ENCODE measurements at places on chromosomes 1 and 21. TPM values are rescaled to one million over a fixed set of nuclear protein-coding genes. Genes with fewer than 3 reads are reported as not detected.

MMP23B gene
- total RNA-seq, result 59.0 TPM

DNA sequence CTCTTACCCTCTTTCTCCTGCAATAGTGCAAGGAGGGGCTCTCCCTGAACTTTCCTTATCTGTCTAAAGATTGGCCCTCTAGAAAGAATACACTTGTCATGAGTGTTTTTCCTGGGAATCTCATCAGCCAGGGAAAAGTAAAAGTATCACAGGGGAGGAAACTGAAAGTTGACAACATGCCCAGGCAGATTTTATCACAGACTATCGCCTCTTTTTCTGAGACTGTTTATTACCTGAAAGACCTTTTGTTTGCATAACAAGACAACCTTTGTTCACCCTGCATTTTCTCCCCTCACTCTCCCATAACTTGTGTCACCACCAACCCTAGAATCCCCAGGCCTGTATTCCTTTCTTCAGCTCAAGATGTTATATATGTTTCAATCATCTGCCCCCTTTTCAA, 794.7 kb upstream of the ADAMTS5 start:
- DNase-seq, result no peak
- H3K4me1 ChIP-seq, result peaks cover 7% of the 10 kb centered on the region
- H3K27me3 ChIP-seq, result no peaks in the 10 kb centered on the region
- no peak overlapping the region for H3K4me3 ChIP-seq
- H3K36me3 ChIP-seq, result no peaks in the 10 kb centered on the region

RXRG gene
- total RNA-seq, result 1.5 TPM

- no peak overlapping the region for H3K27ac ChIP-seq
- no peaks in the 10 kb centered on the region for H3K36me3 ChIP-seq
- H3K4me1 ChIP-seq, result peaks cover 11% of the 10 kb centered on the region
- H3K4me3 ChIP-seq, result no peak overlapping the region
Measured at GRCh38 chr1:232626452-232626851, 3.5 kb downstream of the SIPA1L2 start.

GRCh38 chr1:70234733-70235132, 13.6 kb downstream of the SRSF11 start:
- H3K4me1 ChIP-seq, result peaks cover 2% of the 10 kb centered on the region
- H3K36me3 ChIP-seq, result peaks cover 79% of the 10 kb centered on the region
- no peak overlapping the region for H3K27ac ChIP-seq
- DNase-seq, result no peak

GRCh38 chr1:81804312-81804711, 3.6 kb downstream of the ADGRL2 start:
- H3K27me3 ChIP-seq, result no peaks in the 10 kb centered on the region
- no peaks in the 10 kb centered on the region for H3K36me3 ChIP-seq
- no peak for DNase-seq
- peak overlapping the region; percentile 91 for H3K4me3 ChIP-seq

GRCh38 chr1:41315871-41316270, 45.4 kb upstream of the FOXO6 start:
- H3K4me1 ChIP-seq, result peaks cover 13% of the 10 kb centered on the region
- H3K27me3 ChIP-seq, result no peaks in the 10 kb centered on the region
- H3K27ac ChIP-seq, result no peak overlapping the region
- H3K36me3 ChIP-seq, result no peaks in the 10 kb centered on the region
- H3K4me3 ChIP-seq, result no peak overlapping the region

DNA sequence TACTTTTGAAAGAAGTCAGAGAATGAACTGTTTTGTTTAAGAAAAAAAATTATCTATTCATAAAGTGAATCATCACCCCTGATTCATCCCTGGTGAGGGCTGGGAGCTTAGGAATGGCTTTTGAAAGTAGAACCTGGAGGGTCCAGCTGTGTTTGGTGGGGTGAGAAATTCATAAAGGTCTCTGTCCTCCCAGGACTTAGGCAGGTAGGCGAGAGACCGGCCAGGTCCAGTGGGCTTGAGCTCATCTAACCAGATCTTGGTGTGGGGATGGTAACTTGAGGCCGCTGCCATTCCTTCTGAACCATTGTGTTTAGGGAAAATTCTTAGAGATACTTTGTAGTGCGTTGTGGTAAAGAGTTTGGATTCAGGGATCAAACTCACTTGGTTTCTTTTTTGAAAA, 156.8 kb upstream of the TNR start:
- no peak overlapping the region for H3K27ac ChIP-seq
- no peaks in the 10 kb centered on the region for H3K36me3 ChIP-seq
- no peak for DNase-seq
- H3K27me3 ChIP-seq, result no peaks in the 10 kb centered on the region
- no peaks in the 10 kb centered on the region for H3K4me1 ChIP-seq

SLC1A7 gene
- total RNA-seq, result 0.37 TPM

SOX13 gene
- 14.7 TPM for total RNA-seq

GRCh38 chr1:167447521-167448136, 70.7 kb downstream of the CD247 start:
- H3K4me1 ChIP-seq, result no peaks in the 10 kb centered on the region
- H3K4me3 ChIP-seq, result peak overlapping the region; percentile 36
- H3K36me3 ChIP-seq, result no peaks in the 10 kb centered on the region
- no peaks in the 10 kb centered on the region for H3K27me3 ChIP-seq
- H3K27ac ChIP-seq, result no peak overlapping the region

- no peak overlapping the region for H3K4me3 ChIP-seq
- peaks cover 10% of the 10 kb centered on the region for H3K36me3 ChIP-seq
- H3K27ac ChIP-seq, result no peak overlapping the region
- peaks cover 3% of the 10 kb centered on the region for H3K4me1 ChIP-seq
- H3K27me3 ChIP-seq, result no peaks in the 10 kb centered on the region
- no peak for DNase-seq
Measured at GRCh38 chr1:74344387-74344786, 109.2 kb downstream of the TNNI3K start.

DNA sequence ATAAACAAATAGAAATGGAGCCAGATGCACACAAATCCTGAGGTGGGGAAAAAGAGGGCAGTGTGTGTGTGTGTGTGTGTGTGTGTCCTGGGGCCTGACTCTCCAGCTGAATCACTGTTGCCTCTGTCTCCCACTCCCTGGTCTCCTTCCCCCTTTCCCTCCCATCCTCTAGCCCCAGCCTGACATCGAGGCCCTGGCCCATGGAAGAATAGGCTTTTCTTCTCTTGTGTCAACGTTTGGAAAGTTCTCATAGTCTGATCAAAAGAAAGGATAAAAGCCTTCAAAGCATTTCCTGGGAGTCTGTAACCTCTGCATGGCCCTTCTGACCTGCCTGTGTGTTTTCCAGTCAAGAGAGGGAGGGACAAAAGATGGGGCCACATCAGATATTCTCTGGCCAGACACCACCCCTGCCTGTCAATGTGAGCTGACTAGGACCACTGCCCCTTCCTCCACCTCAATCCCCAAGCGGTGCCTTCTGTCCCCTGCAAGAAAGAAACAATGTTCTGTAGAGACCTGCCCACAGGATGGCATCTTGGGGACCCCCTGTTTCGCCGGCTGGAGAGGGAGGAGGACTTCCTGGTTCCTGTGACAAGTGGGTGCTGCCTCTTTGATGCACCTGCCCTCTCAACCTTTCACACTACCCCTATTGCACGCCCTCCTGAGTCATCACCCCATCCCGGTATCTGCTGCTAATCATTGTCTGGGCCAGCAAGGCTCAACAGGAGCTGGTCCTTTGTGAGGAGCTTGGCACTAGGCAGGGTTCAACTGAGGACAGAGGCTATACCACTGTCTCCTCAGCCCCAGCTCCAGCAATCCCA, 16.2 kb downstream of the KCNJ10 start:
- no peak for DNase-seq
- H3K27me3 ChIP-seq, result peaks cover 29% of the 10 kb centered on the region
- H3K36me3 ChIP-seq, result no peaks in the 10 kb centered on the region
- no peak overlapping the region for H3K27ac ChIP-seq
- H3K4me3 ChIP-seq, result no peak overlapping the region
- H3K4me1 ChIP-seq, result no peaks in the 10 kb centered on the region

Measured in heart left ventricle (tissue), 16 donors.